ENCODE measurements at places on chromosomes 5 and 9.

DNA sequence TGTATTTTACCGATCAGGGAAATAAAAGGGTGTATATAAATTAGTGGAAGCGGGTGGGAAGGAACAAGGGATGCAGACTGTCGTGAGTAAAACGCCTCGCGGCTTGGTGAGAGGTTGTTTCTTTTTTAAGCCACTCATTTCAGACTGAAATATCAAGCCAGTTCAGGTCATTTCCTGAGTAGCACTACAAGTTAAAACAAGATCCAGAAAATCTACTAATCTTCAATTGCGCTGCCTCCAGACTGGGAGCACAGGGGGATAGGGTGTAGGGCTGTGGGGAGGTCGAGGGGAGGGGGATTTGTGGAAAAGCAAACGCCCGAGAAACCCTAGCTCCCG, 140.8 kb downstream of the TSSK1B start:
- no peak for DNase-seq

- DNase-seq: no peak
Observed at GRCh38 chr5:119171686-119172085, 100.8 kb downstream of the DMXL1 start.

DNA sequence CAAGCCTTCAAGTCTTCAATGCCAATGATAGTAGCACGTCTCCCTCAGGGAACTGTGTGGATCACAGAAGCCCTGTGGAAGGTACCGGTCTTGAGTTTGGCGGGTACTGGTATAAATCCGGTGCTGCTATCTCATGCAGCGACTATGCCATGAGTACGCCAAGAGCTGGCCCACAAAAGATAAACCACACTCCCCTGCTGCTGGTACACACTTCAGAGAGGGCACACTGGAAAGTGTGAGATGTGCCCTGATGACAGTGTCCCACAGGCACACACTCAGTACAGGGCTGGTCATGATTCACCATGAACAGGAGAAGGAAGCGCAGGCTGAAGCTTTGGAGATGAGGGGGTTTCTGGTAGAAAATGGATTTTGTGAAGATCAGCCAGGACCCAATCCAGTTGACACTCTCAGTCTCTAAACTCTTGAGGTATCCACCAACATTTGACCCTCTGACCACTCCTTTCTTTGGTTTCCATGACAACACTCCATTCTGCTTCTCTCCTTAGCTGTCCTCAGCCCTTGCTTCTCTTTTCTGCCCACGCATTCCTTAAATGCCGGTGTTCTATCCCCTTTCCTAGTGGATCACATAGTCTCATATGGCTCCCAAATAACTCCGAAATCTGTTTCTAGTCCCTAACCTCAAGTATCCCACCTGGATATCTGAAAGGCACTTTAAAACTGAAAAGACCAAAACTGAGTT, 5.1 kb downstream of the AMACR start:
- DNase-seq: no peak

DNA sequence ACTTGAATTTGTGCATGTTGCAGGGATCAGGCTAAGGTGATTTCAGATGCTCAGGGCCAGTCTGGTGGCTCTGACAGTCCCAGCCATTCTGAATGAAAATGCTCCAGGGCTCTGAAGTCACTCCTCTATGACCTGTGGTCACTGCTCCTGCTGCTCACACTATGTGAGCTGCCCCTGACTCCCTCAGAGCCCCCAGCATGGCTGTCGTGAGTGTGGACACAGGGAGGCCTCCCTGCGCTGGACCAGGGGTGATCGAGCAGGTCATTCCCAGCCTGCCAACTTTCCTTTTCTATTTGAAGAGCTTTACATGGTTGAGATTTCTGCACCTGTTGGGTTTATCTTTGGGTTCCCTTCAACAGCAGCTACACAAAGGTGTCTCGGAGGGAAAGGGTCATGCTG, 74.5 kb downstream of the WNK2 start:
- DNase-seq: no peak

- no peak for DNase-seq
Observed at GRCh38 chr9:131259916-131260597, 16.3 kb downstream of the FAM78A start.

DNA sequence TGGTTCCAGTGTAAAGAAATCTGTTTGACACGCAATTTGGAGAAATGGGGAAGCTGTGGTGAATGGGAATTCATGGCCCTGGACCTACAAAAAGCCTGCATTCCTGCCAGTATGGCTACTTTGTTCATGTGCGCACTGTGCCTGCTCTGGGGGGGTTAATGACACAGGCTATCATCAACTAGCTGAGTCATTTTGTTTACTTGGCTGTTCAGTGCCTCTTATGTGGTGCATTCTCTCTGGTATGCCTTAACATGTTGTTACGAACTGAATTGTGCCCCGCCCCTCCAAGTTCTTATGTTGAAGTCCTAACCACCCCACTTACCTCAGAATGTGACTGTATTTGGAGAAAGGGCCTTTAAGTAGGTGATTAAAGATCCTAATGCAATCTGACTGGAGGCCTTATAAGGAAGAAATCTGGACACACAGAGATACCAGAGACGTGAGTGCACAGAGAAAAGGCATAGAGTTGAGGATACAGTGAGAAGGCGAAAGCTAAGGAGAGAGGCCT, 20.4 kb upstream of the UBAP1 start:
- peak; percentile 19 for DNase-seq

DNA sequence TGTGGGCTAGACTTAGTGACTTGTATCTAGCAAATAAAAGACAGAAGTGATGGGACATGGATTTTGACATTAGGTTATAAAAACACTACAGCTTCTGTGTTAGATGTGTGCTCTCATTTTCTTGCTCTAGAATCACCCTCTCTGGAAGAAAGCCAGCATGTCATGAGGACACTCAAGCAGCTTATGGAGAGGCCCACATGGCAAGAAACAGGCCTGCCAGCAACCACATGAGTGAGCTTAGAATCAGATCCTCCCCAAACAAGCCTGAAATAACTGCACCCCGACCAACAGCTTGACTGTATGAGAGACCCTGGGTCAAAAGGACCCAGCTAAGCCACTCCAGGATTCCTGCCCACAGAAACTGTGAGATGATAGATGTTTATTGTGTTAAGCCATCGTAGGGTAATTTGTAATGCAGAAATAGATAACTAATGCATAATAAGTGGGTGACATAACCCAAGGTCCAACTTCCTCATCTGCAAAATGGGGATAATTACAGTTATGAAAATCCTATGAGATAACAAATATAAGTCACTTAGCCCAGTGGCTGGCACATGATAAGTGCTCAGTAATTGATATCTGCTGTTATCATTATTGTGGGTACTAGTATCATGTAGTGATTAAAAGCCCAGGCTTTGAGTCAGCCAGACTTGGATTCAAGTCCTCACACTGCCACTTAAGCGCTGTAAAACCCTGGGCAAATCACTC, 86.5 kb downstream of the KLHL3 start:
- DNase-seq: no peak

- DNase-seq: peak; percentile 7
Observed at GRCh38 chr9:116767219-116767618, 80.1 kb downstream of the TRIM32 start.

DNA sequence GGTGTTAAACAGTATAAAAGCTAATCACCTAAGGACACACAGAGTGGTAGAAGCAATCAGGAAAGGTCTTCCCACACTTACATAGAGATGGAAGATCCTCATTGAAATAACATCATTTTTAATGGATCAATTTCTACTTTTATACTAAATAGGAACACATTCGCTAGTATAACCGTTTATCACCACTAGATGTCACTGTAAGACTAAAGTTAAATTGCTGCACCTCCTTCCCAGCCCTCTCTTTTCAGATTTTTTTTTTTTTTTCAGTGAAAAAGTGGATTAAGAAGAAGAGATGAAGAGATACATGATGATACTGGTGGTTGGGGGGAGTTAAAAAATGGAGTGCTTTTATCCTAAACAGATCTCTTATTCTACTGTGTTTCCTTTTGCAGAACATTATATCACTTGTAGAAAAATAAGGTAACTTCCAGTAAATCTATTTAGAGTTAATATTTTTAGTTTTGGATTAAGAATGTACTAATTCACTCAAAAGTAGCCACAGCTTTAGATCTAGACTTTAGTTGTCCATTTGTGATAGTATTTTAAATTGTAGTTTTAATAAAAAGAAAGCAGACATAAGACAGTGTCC, 116.9 kb upstream of the ARRDC3 start:
- no peak for DNase-seq

DNA sequence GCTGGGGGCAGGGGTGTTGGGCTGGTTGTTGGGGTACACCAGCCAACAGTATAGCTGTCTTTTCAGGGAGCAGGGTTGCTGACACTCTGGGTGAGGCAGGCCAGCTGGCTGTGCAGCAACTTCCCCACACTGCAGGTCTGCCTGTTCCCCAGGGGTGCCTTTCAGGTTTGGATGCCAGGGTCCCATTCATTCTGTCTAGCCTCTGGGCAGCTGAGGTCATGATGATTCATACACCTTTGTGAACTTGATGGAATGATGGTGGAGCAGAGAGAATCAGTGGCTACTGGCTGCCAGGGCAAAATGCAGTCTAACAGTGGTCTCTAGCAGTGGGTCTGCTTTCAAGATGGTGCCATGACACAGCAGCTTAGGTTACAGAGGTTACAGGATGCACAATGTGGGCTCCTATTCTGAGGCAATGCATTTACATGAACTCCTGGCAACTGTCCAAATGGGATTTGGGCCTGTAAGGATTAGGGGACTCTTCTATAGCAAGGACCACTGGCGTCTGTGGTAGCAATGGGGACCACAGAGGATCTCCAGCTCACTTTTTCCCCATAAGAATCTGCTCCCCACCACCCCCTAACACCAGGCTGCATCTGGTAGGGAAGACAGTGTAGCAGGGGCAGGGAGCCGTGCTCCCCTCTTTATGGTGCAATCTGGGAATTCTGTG, 103.7 kb downstream of the FEM1C start:
- no peak for DNase-seq

- DNase-seq: no peak
Observed at GRCh38 chr5:154706416-154706815, 48.8 kb upstream of the LARP1 start.

DNA sequence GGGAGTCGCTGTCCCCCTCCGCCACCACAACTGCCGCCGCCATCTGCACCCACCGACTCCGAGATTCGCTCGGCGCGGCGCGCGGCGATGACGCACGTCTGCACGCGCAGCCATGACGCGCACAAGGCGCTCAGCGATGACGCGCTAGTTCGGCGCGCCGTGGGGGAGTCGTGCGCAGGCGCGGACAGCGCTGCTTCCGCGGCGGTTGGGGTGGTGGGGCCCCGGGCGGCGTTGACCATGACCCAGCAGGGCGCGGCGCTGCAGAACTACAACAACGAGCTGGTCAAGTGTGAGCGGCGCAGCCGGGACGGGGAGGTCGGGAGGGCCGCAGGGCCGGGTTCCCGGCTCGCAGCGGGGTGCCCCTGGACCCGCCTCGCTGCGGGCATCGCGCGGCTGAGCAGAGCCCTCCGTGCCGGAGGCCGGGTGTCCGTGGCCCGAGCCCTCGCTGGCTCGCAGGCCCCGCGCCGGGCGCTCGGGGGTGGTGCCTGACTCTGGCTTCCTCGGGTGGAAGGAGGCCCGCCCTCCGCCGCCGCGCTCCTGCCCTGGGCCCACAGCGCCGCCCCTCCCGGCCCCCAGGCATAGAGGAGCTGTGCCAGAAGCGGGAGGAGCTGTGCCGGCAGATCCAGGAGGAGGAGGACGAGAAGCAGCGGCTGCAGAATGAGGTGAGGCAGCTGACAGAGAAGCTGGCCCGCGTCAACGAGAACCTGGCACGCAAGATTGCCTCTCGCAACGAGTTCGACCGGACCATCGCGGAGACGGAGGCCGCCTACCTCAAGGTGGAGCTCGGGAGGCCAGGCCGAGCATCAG, at the start of the genes ANAPC2 and SSNA1:
Gene ANAPC2, minus strand, starts transcription at position 71 of the 807 bp plus-strand sequence. Its CDS starts 28 bp downstream, at position 43.
Gene SSNA1, plus strand, starts transcription at position 187 of the 807 bp plus-strand sequence. Its CDS starts 51 bp downstream, at position 238.
- DNase-seq: peak; percentile 64

DNA sequence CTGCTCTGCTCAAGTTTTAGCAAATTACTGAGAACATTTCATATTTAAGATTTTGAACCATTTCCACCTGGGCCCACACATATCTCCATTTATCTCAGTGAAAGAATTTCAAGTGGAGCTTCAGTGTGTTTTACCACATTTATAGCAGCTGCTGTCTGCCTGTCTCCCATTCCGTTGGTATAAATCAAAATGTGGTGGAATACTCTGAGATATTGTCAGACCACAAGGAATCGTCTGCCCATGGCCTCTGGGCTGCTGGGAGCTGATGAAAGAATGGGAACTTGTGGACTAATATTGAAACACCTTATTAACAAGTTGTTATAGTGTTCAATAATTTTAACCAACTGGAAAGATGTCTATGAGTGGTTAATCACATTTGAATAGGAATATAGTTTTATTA, 33.3 kb downstream of the MAST4 start:
- no peak for DNase-seq

DNA sequence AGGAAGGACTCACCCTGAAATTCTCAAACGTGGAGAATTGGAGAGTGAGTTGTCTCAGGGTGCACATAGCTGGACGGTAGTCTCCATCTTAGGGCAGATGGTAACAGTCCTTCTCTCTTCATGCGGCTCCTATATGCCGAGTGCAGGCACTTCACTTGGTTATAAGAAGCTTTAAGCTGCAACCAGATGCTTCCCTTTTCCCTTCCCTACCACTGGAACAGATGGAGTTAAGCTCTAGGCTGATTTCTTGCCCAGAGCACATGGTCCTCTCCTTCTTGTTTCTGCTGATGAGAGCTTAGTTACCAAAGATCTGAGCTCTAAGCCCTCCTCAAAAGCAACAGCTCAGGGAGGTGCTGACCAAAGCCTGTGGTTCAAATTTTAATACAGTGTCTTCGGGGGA, 355.7 kb downstream of the ARHGEF28 start:
- no peak for DNase-seq

- DNase-seq: no peak
Observed at GRCh38 chr5:106241409-106241808, 1429.3 kb downstream of the EFNA5 start.

DNA sequence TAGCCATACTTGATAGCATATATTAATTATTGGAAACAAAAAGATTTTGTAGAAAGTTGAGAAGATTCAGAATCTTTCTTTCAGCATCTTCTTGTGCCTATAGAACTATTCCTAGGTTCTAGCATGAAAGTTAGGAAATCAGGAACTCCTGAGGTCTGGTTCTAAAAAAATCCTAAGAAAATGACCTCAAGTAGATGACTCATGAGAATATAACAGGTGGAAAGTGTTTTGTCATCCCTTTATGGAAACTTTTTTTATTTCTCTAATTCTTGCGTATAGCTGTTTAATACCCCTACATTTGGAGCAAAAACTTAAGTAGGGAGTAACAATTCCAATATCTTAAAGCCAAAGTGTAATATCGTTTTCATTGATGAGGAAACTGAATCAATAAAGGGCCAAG, 574.1 kb downstream of the NR2F1-AS1 start:
- no peak for DNase-seq

DNA sequence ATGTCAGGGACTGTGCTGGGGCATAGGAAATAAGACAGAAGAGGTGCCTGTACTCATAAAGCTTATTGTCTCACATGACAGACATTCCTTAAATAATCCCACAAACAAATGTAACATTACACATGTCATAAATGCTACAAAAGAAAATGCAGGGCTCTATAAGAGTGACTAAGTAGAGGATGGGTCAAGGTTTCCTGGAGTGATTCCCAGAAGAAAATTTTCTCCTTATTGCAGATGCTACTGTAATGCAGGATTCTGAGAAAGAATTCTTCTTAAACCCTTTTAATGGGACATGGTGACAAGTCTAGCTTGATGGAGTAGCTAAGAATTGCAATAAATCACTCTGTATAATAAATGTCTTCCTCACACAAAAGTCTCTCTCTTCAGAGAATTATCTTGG, 55.7 kb downstream of the SH3TC2 start:
- no peak for DNase-seq
